ENCODE measurements at places on chromosomes 16 and 17.

- no peak for DNase-seq
These were observed 358.8 kb upstream of the TNRC6C start for GRCh38 chr17:77599699-77600098.

GRCh38 chr16:88866151-88866920, at the start of gene PABPN1L:
PABPN1L (minus strand) TSS chr16:88866660; CDS start chr16:88866606, 54 bp downstream.
- no peak for DNase-seq

DNA sequence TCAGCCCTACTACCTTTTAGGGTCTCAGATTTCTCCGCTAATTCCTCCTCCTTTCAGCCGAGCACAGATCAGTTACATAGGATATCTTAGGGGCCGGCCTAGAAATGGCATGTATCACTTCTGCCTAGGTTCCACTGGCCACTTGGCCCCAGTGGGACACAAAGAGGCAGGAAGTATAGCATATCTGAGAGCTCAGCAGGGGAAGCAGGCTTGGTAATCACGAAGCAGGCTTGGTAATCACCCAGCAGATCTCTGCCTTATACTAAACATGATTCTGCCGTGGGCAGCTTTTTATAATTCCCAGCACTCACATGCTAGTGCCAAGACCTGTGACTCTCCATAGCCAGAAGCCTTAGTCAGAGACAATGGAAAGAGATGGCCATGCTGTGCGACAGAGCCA, 59.6 kb upstream of the CACNG5 start:
- no peak for DNase-seq

DNA sequence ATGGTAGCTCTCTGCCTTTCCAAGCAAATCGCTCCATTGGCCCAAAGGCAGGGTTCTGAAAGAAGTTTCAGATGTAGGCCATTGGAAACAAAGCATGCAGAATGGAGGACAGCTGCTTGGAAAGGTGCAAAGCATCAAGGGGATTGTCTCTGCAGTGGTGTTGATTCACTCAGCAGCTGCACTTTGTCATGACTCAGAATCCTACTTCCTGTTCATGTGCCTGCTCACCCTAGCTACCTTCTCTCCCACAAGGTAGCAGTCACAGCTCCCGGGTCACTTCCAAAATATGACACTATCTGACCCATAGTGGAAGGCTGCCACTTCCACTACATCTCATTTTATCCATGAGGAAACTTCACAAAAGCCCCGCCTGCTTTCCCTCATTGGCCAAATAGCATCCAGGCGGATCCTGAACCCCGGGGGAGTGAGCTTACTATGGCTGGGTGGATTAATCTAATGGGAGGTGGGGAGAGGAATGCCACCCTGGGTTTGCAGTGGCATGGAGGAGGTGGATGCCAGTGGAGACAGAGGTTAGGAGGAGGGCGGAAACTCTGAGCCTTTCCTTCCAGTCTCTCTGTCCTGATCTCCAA, 74.7 kb upstream of the NKD1 start:
- no peak for DNase-seq

GRCh38 chr17:49931416-49932137, 37.4 kb upstream of the DLX4 start:
- no peak for DNase-seq

GRCh38 chr17:31738067-31738466, 121.0 kb downstream of the COPRS start:
- DNase-seq = no peak

GRCh38 chr16:11161974-11162373, 94.0 kb downstream of the SOCS1 start:
- no peak for DNase-seq

DNA sequence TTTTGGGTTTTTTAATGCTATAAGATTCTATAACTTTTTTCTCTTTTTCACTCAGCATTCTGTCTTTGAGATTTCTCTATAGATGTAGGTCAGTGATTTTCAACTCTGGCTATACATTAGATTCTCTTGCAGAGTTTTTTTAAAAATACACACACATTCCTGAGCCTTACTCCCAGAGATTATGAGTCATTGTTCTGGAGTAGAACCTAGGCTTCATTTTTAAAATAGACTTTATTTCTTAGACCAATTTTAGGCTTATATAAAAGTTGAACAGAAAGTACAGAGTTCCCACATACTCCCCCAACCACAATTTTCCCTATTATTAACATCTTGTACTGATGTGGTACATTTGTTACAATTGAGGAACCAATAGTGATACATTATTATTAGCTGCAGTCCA, 63.3 kb downstream of the CYB561 start:
- DNase-seq = no peak

GRCh38 chr17:29682987-29683386, 60.3 kb upstream of the CORO6 start:
- no peak for DNase-seq

DNA sequence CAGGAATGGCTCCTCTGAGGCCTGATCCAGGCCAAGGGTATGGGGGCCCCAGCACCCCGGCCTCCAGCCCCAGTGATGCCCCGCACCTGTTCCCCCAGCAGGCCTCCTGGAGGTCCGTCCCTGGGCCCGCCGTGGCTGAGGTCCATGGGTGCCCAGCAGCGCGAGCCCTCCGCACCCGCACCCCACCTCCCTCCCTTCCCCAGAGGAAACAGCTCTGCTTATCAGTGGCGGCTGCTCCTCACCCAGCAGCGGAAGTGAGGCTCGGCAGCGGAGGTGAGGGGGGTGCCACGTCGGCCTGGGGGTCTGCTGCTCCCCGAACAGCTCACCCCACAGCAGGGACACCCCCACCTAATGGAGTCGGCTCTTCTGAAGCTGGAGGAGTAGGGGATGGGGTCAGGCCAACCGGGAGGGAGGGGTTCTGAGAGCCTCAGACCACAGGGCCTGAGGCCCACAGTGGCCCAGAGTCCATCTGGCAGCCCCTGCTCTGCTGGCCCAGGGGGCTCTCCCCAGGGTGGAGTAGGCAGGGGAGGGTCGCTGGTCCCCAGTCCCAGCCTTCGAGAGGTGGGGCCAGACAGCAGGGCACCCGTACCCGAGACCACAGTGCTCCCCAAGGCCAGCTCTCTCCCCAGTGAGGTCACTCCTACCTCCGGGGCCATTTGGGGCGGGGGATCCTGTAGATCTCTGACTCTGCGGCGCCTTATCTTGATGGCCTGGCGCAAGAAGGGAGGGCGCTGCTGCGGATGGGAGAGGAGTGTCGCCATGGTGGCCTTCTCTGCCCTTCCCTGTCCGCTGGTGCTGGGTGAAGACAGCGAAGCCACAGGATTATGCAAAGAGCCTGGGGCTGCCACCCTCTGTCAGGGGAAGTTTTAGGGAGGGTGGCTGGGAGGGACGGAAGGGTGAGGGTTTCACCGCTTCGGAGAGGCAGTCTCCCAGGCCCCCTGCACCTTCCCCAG, at the start of gene UNC13D:
Gene UNC13D, minus strand, starts transcription at position 828 of the 953 bp plus-strand sequence. Its CDS starts 67 bp downstream, at position 761.
- DNase-seq = peak; percentile 74

GRCh38 chr16:89002851-89003830, 26.1 kb upstream of the CBFA2T3 start:
- DNase-seq = no peak

- no peak for DNase-seq
These were observed 115.9 kb upstream of the TNRC6C start for GRCh38 chr17:77842528-77843147.

- no peak for DNase-seq
These were observed 5.6 kb upstream of the TBX2 start for GRCh38 chr17:61393904-61394629.

GRCh38 chr16:69937465-69937951, 13.6 kb upstream of the CLEC18A start:
- no peak for DNase-seq

- no peak for DNase-seq
These were observed 30.0 kb downstream of the RAB11FIP3 start for GRCh38 chr16:455453-455852.

GRCh38 chr16:86297866-86298757, 212.2 kb upstream of the FOXF1 start:
- DNase-seq = no peak

DNA sequence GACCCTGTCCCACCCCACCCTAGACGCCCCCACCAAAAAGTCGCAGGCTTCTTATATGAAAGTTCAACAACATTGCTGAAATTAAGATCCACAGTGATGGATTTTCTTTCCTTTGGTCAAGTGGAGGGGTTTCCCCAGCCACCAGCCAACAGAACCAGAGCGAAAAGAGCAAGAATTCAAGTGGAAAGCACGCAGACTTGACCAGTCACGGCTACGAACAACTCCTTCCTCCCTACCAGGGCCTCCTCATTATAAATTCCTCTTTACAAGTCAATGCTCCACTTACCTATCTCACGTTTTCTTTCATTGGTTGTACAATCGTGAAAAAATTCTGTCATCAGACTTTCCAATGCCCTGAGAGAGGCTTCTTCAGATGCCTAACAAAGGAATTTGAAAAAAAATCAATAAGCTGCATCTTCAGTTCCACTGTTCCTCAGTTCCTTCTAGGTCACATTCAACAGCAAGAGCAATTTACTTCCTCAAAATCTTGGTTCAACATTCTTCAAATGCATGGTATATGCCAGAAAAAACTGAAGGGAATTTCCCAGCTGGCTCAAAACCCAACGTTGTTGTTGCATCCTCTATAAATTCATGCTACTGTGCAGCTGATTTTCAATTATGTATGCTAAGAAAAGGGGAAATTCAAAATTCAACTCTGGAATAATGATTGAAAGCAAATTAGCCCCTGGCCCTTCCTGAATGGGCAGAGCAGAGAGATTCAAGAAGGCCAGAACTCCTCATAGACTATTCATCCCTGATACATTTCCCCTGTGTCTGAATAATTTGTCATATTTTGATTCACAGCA, 30.9 kb downstream of the XPO6 start:
- DNase-seq = no peak

DNA sequence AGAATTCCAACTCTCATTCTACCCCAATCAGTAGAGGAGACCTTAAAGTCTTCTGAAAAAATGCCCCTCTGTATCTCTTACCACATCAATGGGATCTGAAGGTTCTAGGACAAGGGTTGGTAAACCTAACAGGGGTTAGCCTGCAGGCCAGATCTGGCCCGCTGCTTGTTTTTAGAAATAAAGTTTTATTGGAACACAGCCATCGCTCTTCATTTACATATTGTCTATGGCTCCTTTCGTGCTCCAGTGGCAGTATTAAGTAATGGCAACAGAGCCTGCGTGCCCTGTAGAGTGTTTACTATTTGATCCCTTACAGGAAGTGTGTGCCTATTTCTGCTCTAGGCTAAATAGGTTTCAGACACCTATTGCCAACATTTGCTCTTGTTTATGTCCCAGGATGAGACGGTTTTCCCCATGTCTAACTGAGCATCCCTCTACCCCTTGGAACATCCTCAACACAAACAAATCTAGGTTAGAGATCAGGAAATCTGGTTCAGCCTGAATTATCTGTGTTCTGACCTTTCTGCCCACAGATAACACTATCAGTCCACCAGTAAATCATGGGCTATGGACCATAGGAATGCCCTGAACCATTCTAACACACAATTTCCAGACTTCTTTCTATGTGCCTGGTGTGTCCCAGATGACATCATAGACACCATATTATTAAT, 44.2 kb upstream of the ERCC4 start:
- no peak for DNase-seq

DNA sequence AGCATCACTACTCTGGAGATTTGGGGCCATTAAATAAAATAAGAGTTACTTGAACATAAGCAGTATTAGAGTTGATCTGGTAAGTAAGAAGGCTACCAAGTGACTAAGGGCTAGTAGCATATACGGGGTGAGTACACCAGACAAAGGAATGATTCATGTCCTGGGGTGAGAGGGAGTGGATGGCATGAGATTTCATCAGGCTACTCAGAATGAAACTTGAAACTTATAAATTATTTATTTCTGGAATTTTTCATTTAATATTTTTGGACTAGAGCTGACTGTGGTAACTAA, 2.3 kb downstream of the SLFN5 start:
- DNase-seq = no peak

- DNase-seq = no peak
These were observed 10.9 kb downstream of the SMCR8 start for GRCh38 chr17:18326039-18326438.

DNA sequence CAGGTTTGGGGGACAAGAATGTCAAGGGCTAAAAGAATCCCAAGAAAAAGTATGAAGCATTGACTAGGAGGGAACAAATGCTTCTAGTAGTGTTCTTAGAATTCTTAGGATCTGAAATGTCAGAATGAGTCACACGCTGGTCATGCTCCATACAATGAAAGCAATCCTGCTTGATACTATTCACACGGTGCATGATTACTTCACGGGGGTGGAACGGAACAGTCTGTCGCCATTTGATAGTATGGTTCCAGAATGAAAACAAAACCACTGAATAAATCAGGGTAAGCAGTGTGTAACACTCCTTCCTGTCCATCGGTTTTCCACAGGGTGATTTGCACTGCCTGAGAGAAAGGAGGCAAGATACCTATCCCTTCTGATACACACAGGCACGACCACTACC, 22.9 kb upstream of the YWHAE start:
- no peak for DNase-seq

DNA sequence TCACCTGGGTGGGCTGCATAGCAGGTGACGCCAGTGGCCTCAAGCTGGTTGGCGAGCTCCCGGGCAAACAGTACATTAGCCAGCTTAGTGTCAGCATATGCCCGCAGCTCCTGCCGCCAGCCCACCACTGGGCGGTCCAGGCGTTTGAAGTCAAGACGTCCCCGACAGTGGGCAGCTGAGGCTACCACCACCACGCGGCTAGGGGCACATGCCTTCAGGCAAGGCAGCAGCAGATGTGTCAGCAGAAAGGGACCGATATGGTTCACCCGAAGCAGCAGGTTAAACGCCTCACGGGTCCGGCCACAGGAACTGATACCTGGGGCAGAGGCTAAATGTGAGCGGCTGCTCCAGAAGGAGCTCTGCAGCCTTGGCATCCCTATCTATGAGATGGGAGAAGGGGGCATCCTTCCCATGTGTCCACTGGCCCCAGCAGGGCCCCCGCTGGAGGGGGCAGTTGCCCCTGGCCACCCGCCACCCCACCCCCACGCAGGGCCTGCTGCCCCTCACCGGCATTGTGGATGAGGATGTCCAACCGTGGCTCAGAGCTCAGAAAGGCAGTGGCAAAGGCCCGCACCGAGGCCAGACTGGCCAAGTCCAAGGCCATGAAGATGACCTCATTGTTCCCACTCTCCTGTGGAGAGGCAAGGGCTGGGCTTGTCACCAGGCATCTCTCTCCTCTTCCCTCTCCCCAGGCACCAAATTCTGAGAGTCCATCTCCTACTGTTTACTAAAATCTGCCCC, 1.7 kb downstream of the DHRS13 start:
- DNase-seq = no peak

GRCh38 chr16:17160285-17160853, 310.4 kb downstream of the XYLT1 start:
- no peak for DNase-seq

DNA sequence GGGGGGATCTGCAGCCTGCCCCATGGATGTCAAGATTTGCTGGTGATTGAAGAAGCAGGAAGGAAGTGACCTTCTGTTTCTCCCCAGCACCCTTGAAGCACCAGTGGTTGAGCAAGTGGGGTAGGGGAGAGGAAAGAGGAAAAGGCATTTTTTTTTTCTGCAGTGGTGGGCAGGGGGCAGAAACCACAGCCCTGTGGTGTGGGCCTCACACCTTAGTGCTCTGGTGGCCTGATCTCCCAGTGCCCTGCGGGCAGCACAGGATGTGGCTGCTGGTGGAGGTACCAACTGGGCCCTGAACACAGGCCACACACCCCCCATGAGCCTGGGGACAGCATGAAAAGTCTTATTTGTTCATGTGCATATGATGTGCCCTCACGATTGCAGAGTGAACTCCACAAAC, 7.1 kb downstream of the ITGAD start:
- DNase-seq = no peak

Data from GM12892 (cell line).